ENCODE measurements at places on chromosomes 16 and 17.

DNA sequence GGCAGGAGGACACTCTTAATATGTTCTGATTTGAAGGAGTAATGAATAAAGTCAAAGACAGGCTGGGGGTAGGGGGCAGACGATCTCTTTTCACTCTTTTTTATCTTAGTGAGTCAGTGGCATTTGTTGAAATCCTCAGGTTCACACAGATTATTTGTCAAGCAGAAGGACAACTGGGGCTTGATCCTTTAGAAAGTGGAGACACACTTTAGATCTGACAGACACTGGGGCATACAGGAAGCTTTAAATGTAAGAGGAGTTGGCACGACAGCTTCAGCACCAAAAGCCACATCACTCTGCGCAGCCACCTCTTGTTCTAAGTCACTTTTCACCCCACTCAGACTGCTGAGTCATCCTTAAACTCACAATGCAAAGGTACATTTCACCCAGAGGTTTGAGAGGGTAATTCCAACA is 121.5 kb downstream of the STXBP4 start:
- DNase-seq, result peak; percentile 75

GRCh38 chr16:797120-797420 is 3.5 kb downstream of the GNG13 start:
- DNase-seq, result no peak

- DNase-seq, result no peak
These were observed 28.5 kb downstream of the GLP2R start for GRCh38 chr17:9854255-9854654.

DNA sequence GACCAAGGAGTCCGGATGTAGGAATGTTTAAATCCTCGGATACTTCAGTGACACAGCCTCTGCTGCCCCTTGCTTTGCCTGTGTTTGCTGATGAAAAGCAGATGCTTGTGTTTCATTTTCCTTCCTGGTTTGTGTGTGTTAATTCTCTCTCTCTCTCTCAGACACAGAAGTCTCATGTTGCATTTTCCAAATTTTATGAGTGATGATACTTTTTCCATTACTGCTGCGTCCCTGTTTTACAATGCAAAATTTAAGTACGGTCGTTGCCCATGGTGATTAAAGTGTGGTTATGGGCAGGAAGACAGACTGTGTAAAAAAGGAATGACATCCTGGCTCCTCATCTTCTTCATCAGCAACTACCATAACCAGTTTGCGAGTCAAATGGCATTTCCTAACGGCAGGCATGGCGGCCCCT is 5.7 kb downstream of the RMI2 start:
- DNase-seq, result no peak

GRCh38 chr16:31354394-31355291 is at the start of gene ITGAX:
ITGAX (plus strand) TSS chr16:31355176; CDS start chr16:31355255, 79 bp downstream.
- peak; percentile 68 for DNase-seq

DNA sequence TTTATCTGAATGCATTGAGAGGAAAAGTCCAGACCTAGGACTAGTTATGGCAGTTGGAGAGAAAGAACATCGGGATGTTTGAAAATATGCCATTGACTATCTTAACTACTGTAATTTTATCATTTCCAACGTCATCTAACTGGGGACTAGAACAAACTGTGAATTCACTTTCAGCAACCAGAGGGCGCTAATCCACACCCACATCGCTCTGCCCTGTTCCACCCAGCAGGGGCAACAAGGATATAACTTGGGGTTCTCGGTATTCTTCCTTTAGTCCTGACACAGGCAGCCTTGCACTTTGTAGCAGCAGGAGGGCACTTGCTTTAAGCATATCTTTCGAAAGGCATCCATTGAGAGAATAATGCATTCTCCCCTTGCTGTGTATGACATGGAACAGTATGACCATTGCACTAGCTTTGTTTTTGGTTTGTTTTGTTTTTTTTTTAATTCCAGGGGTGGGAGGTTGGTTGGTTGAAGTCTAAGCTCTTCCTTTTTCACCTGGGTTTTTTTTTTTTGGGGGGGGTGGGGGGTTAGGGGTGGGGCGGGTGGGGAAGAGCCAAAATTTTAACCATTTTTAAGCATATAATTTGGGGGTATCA is 31.5 kb downstream of the SIAH1 start:
- DNase-seq, result peak; percentile 96

DNA sequence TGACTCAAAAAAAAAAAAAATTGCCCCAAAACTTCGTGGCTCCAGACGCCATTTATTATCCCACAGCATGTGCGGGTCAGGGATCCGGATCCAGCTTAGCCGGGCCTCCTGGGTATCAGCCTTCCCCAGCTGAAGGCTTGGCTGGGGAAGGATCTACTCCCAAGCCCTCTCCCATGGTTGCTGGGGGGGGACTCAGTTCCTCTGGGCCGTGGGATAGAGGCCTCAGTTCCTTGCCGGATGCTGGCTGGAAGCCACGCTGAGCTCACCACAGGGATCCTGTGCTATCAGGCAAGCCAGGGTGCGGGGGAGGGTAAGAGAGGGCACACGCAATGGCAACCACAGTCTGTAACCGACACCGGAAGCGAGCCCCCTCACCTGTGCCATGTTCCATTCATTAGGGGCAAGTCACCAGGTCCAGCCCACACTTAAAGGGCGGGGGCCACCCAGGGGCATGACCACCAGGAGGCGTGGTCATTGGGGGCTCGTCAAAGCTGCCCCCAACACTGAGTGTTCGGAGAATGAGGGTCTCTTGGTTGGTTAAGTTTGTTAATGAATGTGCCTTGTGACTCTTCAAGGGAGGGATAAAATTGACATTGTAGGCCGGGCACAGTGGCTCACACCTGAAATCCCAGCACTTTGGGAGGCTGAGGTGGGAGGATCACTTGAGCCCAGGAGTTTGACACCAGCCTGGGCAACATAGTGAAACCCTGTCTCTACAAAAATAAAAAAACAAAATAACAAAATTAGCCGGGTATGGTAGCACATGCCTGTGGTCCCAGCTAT is 210.0 kb upstream of the GSE1 start:
- peak; percentile 58 for DNase-seq

DNA sequence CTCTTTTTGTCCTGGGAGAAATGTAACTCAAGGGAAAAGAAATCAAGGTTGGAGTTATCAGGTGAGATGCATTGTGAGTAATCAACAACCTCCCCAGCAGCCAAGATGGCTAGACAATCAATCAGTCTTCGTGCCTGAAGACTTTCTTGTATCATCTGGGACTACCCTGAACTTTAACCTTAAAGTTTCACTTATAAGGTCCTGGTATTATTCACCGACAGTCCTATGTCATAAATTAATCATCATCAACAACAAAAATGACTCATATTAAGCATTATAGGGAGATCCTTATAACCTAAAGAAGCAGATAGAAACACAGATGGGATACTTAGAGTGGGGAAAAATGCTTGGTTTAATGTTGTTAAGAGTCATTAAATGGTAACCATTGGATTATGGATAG is 7.7 kb upstream of the TEKT3 start:
- no peak for DNase-seq

- no peak for DNase-seq
These were observed 101.8 kb downstream of the CBLN1 start for GRCh38 chr16:49179714-49180330.

GRCh38 chr16:31453255-31454204 is 5.8 kb upstream of the ARMC5 start:
- peak; percentile 63 for DNase-seq

DNA sequence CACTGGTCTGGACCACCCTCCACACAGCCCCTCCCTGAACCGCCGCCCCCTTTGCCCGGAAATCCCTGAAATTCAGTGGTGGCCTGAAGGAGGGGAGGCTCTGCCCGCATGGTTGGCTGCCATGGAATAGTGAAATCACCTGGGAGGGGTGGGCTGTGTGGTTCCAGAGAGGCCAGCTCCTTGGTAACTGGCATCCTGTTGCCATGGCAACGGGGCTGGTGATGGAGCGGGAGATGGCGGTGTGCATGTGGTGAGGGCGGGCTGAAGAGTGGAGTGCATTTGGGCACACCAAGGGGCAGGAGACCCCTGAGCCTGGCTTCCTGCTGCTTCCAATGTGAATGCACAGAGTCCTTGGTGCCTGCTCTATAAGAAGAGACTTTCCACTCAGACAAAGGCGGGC is 2.4 kb downstream of the EFNB3 start:
- DNase-seq, result no peak

GRCh38 chr16:80682421-80683070 is 121.9 kb downstream of the CDYL2 start:
- no peak for DNase-seq

DNA sequence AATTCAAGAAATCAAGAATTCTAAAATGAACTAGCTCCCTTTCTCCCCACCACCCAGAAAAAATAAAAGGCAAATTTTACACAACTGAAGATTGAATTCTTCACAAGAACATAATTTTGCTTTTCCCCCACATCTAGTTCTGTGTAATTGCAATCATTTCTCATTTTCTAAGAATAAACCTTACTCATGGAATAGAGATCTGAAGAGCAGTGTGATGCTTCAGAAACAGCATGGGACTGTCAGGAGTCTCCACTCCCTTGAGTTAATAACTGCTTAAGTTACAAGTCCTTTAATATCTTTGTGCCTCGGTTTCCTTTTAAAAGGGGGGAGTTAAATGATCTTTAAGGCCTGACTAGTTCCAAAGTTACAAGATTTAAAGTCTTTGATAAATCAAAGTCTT is 53.7 kb downstream of the CACNG1 start:
- no peak for DNase-seq

DNA sequence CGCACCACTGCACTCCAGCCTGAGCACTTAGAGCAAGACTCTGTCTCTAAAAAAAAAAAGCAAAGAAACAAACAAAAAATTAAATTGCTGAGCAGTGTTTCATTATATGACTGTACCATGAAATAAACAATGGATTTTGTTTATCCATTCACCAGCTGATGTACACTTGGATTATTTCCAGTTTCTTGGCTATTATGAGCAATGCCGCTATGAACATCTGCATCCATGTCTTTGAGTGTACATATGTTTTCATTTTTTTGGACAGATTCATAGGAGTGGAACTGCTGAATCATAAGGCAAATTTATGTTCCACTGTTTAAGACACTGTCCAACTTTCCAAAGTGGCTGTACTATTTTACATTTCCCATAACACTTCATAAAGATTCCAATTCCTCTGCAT is 8.0 kb downstream of the RNF157 start:
- DNase-seq, result no peak

DNA sequence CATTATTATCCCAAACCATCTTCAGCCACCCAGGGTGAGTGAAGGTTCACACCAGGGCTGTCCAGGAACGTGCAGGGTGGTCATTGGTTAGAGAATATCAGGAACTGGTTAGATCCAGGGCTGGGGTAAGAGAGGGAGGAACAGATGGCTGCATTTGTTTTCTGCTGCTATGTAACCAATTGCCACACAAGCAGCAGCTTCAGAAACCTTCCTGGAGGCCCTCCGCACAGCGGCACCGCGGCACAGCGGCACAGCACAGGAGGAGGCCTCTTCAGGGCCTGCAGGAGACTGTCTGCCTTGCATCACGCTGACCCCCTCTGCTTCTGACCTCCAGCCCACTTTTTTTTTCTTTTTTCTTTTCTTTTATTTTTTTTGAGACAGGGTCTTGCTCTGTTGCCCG is 86.1 kb downstream of the KCNJ12 start:
- peak; percentile 45 for DNase-seq

- DNase-seq, result no peak
These were observed 29.3 kb downstream of the SLC13A5 start for GRCh38 chr17:6683730-6684459.

GRCh38 chr17:58327363-58328194 is 1.0 kb downstream of the TSPOAP1 start:
- DNase-seq, result no peak

GRCh38 chr16:50901062-50901461 is 159.2 kb downstream of the CYLD start:
- DNase-seq, result no peak

DNA sequence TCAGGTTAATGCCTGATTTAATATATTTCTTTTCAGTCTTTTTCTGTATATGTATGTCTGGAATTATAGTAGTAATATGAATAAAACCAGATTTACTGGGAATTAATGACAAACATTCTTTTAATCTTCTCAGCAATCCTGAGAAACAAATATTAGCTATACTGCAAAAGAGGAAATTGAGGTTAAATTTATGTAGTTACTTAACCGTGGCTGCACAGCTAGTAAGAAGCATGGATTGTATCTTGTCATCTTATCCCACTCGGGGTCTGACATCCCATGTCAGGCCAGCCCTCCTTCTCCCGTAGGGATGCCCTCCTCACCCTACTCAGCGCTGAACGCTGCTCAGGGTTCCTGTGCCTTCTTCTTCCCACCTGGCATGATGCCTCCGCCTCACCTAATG is 143.0 kb downstream of the FTO start:
- DNase-seq, result no peak

- no peak for DNase-seq
These were observed 79.0 kb downstream of the PITPNC1 start for GRCh38 chr17:67456103-67456502.

- DNase-seq, result no peak
These were observed 30.6 kb downstream of the CDRT15 start for GRCh38 chr17:14205992-14206461.

- no peak for DNase-seq
These were observed 55.1 kb downstream of the SRCIN1 start for GRCh38 chr17:38550661-38551060.

DNA sequence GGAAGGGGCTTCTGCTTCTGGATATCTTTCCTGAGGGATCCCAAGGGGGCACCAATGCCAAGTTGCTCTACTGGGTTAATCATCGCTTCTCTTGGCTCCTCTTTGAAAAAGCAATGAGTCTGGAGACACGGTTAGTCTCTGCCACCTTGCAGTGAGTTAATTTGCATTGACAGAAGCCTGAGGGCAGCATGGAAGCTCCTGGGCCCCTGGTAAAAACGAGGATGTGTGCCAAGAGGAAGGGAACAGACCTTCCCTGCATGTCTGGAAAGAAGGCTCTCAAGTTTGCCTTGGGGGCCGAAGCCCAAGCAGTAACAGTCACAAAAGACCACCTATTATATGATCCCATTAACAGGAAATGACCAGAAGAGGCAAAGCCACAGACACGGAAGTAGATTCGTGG is 86.7 kb downstream of the IRX5 start:
- DNase-seq, result peak; percentile 11

- no peak for DNase-seq
These were observed 49.4 kb downstream of the TNFRSF13B start for GRCh38 chr17:16922386-16923096.

GRCh38 chr16:63719926-63720325 is 1401.9 kb downstream of the CDH11 start:
- no peak for DNase-seq

DNA sequence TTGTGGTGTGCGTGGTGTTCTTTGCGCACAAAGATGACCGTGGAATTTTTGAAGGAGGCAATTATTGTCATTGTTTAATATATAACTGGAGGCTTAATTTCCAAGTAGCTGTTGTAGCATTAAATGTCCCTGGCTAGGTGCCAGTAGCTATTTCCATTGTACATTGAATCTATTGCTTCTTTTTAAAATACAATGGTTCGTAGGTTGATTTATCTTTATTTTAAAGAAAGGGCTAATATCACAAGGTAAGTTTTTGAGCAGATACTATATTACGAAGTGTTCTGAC is 127.1 kb downstream of the RPTOR start:
- DNase-seq, result no peak
